Activated naive CD4-positive, alpha-beta T cell treated with anti-CD3 and anti-CD28 coated beads for 36 hours (primary cell): ENCODE measurements at places on chromosomes 4 and X. TPM values are rescaled to one million over a fixed set of nuclear protein-coding genes. Genes with fewer than 3 reads are reported as not detected.
A peak's percentile ranks its signal among the peaks of the same experiment; 100 is the strongest.

Gene UGT8
- total RNA-seq, result not detected

- no peak for DNase-seq
- no peaks in the 10 kb centered on the region for H3K4me1 ChIP-seq
- H3K36me3 ChIP-seq, result no peaks in the 10 kb centered on the region
- no peaks in the 10 kb centered on the region for H3K27me3 ChIP-seq
- H3K4me3 ChIP-seq, result no peak overlapping the region
These were observed 162.0 kb upstream of the EOLA2 start for GRCh38 chrX:150100261-150100660.

Gene SERPINA7
- not detected for total RNA-seq

DNA sequence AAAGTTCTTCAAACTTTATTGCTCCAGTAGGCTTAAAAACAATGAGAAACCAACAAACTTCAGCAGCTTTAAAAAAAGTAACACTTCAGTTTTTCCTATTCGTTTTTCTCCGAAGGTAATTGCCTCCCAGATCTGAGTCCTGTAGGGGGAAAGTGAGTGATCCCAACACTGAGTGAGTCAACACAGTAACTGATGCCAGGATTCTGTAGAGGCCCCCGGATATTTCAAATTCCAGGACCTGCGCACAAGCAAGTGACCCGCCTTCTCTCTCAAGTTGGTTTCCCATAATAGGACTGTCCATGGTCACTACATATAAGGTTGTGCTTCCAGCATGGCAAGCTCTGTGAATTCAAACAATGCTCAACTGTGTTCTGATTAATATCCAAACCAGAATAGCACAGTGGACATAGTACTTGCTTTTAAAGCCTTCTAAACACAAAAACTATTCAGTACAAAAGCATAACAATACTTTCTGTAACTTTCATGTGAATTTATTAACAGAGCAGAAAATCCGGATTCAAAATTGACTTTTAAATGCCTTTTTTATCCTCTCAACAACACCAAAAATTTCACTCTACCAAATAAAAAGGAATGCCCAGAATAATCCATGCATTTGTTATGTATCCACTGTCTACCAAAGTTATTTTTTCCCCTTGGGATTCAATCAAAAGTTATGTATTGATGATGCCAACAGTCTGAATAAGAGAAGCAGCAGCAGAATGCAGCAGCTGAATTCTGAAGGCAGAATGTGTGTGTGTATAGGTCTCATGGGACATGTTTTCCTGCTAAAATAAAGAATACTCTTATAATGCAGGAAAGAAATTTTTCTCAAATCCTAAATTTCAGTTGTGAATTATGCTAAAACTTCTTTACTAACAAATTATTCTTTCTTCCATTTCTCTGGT is at the start of gene DMD:
TSS of gene DMD (minus strand) at position 194 of the 905 bp plus-strand sequence. CDS start 237 bp downstream, outside the sequence.
- no peak for DNase-seq
- no peaks in the 10 kb centered on the region for H3K4me1 ChIP-seq
- no peak within 1 kb of the TSS for H3K4me3 ChIP-seq
- no peaks in the 10 kb centered on the region for H3K36me3 ChIP-seq
- no peak within 1 kb of the TSS for H3K27ac ChIP-seq
- no peaks in the 10 kb centered on the region for H3K27me3 ChIP-seq

- H3K27ac ChIP-seq, result no peak overlapping the region
- no peaks in the 10 kb centered on the region for H3K27me3 ChIP-seq
- DNase-seq, result no peak
- no peaks in the 10 kb centered on the region for H3K36me3 ChIP-seq
- H3K4me3 ChIP-seq, result no peak overlapping the region
These were observed 248.0 kb downstream of the GALNTL6 start for GRCh38 chr4:172061204-172061603.

GRCh38 chr4:38672397-38673129 is 8.6 kb downstream of the KLF3 start:
- H3K36me3 ChIP-seq, result peaks cover 3% of the 10 kb centered on the region
- peaks cover 84% of the 10 kb centered on the region for H3K4me1 ChIP-seq
- H3K27ac ChIP-seq, result peak overlapping the region; percentile 92
- no peak overlapping the region for H3K4me3 ChIP-seq
- DNase-seq, result no peak

DNA sequence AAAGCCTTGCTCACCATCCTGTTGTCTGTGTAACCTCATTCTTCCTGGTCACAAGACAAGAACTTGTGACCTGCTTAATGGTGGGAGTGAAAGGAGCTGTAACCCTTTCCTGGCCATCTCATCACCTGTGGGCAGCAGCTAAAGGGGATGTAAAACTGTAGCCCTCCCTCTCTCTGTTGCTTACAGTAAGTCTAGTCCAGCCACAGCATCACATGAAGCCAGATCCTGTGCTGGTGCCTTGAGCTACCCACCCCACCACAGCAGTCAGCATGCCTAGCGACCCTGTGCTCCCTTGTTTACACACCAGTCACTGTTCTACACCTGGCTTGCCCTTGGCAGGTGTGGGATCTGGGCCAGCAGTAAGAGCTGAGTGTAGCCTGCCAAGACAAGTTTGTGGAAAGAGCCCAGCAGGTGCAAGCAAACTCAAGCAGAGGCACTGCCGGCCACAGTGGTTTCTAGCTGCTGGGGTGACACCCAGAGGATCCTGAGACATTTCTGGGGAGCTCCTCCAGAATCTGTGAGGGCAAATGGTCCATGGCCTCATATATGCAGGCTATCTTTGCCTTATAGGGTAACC is 41.0 kb downstream of the UGT2B28 start:
- no peak overlapping the region for H3K4me3 ChIP-seq
- DNase-seq, result no peak
- H3K4me1 ChIP-seq, result no peaks in the 10 kb centered on the region
- no peaks in the 10 kb centered on the region for H3K27me3 ChIP-seq

GRCh38 chr4:38860788-38861424 is 4.3 kb upstream of the TLR6 start:
- H3K27ac ChIP-seq, result no peak overlapping the region
- peak; percentile 76 for DNase-seq
- peaks cover 38% of the 10 kb centered on the region for H3K4me1 ChIP-seq
- H3K27me3 ChIP-seq, result no peaks in the 10 kb centered on the region

DNA sequence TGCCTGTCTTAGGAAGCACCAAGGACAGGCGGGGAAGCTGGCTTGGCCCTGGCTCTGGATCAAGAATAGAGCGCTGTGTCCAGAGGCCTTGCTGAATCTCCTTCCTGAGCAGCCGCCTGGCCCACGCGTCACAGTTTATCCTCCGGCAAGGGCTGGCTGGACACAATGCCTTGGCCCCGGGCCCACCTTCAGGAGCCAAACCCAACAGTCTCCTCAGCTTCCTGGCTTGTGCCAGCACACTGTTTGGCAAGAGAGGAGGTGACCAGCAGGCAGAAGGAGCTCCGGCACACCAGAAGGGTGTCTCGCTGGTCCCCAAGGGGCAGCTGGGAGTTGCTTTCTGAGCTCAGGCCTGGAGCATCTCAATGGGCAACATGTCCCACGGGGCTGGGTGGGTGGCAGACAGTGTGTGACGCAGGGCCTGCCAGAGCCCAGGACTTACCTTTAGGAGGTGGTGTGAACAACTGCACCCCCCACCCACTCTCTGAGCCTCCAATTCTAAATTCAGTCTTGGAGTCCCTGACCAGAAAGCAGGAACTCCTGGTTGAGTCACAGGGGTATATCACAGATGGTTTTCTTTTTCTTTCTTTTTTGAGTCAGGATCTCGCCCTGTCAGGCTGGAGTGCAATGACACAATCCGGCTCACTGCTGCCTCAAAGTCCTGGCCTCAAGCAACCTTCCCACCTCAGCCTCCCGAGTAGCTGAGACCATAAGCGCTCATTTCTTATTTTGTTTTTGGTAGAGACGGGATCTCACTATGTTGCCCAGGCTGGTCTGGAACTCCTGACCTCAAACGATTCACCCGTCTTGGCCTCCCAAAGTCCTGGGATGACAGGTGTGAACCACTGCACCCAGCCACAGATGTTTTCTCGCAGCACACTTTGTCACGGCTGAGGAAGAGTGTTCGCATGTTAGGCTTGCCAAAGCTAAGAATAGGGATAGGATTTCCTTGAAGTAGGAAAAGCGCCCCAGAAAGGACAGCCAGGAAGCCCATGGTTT is 361.2 kb downstream of the BCOR start:
- no peak overlapping the region for H3K4me3 ChIP-seq
- no peaks in the 10 kb centered on the region for H3K36me3 ChIP-seq
- no peaks in the 10 kb centered on the region for H3K27me3 ChIP-seq
- no peak overlapping the region for H3K27ac ChIP-seq

GRCh38 chr4:54315561-54316538 is 86.8 kb downstream of the PDGFRA start:
- no peak overlapping the region for H3K27ac ChIP-seq
- peaks cover 8% of the 10 kb centered on the region for H3K4me1 ChIP-seq
- H3K36me3 ChIP-seq, result no peaks in the 10 kb centered on the region
- peaks cover 2% of the 10 kb centered on the region for H3K27me3 ChIP-seq
- no peak for DNase-seq
- no peak overlapping the region for H3K4me3 ChIP-seq

Gene PRSS12
- total RNA-seq, result not detected

Gene SLC10A4
- not detected for total RNA-seq

GRCh38 chr4:87219632-87220093 is 755 bp downstream of the KLHL8 start:
- H3K4me3 ChIP-seq, result peak overlapping the region; percentile 84
- no peaks in the 10 kb centered on the region for H3K36me3 ChIP-seq
- peaks cover 16% of the 10 kb centered on the region for H3K4me1 ChIP-seq
- peak overlapping the region; percentile 82 for H3K27ac ChIP-seq
- peak; percentile 67 for DNase-seq
- H3K27me3 ChIP-seq, result no peaks in the 10 kb centered on the region

- no peak overlapping the region for H3K4me3 ChIP-seq
- no peaks in the 10 kb centered on the region for H3K36me3 ChIP-seq
- no peaks in the 10 kb centered on the region for H3K4me1 ChIP-seq
- no peak overlapping the region for H3K27ac ChIP-seq
These were observed 296.4 kb upstream of the STS start for GRCh38 chrX:6851140-6851539.

DNA sequence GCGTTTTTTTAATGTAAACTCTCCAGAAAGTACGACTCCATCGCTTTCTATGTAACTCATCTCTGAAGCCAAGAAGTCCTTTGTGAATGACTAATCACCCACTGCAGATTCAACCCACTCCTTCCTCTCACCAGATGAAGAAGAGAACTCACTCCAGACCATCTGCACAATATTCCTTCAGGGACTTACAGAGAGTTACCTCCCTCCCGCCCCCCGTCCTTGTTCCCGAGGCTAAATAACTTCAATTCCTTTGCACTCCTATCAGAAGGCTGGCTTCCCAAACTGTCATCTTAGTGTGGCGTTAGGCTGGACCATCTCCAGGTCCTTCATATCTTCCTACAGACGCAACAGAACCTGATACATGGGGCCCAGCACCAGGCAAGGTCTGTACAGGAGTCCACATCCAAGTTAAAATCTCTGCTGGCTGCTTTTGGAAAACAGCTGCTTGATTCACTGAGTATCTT is 82.4 kb downstream of the AFAP1 start:
- H3K4me3 ChIP-seq, result no peak overlapping the region
- peak overlapping the region; percentile 83 for H3K27ac ChIP-seq
- peaks cover 70% of the 10 kb centered on the region for H3K4me1 ChIP-seq
- DNase-seq, result peak; percentile 27

Gene LUZP4
- not detected for total RNA-seq

GRCh38 chrX:110427076-110427475 is 68.4 kb downstream of the RTL9 start:
- H3K4me1 ChIP-seq, result no peaks in the 10 kb centered on the region
- no peak overlapping the region for H3K27ac ChIP-seq
- no peaks in the 10 kb centered on the region for H3K36me3 ChIP-seq
- no peak for DNase-seq
- no peaks in the 10 kb centered on the region for H3K27me3 ChIP-seq
